ENCODE measurements at places on chromosomes 5 and 9.

DNA sequence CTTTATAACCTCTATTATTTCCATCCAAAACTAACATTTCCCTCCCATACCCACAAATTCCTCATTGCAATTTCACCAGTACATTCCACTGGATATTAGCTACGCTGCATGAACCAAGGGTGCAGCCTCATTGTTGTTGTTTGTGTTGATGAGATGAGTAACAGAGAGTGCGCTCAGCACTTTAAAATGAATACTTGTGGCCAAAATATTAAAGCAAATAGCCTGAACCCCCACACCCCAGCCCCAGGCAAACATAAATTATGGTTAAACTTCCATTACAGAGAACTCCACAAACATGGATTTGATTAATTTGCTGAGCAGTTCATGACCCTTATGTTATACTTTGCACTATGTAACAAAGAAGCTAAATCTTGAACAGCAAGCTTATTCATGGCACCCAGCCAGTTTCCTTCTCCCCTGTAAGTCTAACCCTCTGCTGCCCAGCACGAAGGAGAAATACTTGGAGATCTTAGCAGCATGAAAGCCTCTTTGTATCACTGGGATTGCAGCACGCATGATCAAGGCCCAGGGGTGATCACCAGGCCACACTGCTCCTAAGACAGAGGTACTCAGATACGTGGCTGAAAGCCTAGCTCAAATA lies 205.0 kb downstream of the DOCK8 start:
- no peak for DNase-seq

GRCh38 chr5:170104299-170104698 lies 1.4 kb upstream of the FOXI1 start:
- DNase-seq = no peak

DNA sequence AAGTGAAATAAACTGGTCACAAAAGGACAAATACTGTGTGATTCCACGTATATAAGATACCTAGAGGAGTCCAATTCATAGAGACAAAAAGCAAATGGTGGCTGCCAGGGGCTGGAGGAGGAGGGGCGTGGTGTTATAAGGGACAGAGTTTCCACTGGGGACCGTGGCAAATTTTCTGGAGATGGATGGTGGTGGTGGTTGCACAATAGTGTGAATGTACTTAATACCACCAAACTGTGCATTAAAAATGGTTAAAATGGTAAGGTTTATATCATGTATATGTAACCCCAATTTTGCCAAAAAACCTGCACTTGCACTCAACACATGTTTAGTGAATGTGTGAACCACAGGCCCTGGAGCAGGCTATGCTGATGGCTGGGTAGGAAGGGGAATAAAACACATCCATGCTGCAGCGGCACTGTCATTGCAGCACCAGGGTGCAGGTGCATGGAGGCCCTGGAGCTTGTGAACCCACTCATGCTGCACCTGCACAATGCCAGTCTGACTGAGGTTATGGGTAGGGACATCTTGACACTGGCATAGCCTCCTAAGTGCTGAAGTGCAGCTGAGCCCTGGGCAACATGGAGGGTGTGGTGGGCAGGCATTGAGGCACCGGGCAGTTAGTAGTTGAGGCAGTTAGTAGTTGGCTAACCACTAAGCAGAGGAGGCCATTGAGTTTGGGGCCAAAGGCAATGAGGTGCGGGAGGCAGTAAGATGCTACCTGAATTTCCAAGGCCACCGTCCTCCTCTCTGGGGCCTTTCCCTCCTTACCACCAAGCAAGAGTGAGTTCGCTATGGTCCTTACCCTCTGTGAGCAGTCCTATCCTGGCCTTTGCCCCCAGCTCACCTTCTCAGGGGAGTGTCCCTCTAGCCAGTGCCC lies 3.5 kb upstream of the PHF2 start:
- no peak for DNase-seq

- no peak for DNase-seq
Observed at GRCh38 chr9:128001779-128002298, 21.1 kb upstream of the EEIG1 start.

DNA sequence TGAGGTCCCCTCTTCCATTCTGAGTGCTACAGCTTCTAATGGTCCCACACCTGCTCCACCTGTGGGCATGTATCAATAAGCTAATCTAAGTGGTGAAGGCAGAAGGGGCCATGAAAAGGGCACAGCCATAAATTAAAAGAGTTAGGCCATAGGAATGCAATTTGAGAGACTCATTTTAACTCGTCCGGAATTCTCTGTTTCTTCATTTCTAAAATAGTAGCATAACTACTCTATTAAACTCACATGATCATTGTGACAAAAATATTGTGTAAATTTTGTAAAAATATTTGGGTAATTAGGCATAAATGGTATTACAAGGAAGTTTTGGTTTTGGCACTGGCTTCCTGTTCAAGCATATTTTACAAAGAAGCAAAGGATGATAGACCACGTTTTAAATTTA lies 103.1 kb upstream of the TXNDC8 start:
- no peak for DNase-seq

GRCh38 chr5:98570010-98570409 lies 203.5 kb upstream of the RGMB start:
- DNase-seq = no peak

GRCh38 chr9:1083325-1083913 lies 33.3 kb downstream of the DMRT2 start:
- DNase-seq = no peak

GRCh38 chr9:85445887-85446286 lies 295.9 kb downstream of the AGTPBP1 start:
- no peak for DNase-seq
